ENCODE measurements at places on chromosomes 6 and 20.

DNA sequence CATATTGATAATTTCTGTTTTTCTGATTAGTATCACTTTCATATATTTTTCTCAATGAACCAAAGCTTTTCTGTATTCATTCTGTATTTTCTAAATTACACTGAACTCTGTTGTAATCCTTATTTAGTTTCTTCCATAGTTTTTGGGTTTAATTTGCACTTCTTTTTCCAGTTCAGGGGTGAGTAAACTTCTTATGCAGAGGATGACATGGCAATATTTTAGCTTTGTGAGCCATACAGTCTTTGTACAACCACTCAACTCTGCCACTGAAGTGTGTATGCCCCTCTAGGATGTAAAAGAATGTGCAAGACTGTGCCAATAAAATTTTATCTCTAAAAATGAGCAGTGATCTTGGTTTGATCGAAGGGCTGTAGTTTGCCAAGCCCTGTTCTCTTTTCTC is 239.0 kb upstream of the CITED2 start:
- no peak for DNase-seq

DNA sequence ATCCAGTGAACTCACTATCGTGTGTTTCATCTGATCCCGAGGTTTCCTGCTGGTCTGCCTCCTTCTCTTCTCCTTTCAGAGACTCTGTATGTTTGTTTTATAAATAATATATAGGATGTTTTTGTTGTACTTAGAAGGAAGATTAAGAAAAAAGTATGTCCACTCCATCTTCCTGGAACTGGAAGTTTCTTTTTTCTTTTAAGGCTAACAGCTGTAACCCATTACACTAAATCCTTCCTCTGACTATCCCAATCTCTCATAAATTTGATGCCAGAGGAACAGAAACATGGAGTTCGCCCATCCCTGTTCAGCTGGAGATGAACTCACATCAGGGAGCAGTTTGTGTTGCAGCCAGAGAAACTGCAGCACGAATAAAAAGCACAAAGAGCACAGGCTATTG is 20.7 kb downstream of the RIPK1 start:
- DNase-seq = no peak

- DNase-seq = peak; percentile 24
Observed at GRCh38 chr6:16473908-16474771, 235.8 kb downstream of the GMPR start.

- DNase-seq = no peak
Observed at GRCh38 chr6:157706883-157707282, 116.2 kb upstream of the SNX9 start.
